AG08396 (cell line): ENCODE measurements at places on chromosomes 6 and 20.

DNA sequence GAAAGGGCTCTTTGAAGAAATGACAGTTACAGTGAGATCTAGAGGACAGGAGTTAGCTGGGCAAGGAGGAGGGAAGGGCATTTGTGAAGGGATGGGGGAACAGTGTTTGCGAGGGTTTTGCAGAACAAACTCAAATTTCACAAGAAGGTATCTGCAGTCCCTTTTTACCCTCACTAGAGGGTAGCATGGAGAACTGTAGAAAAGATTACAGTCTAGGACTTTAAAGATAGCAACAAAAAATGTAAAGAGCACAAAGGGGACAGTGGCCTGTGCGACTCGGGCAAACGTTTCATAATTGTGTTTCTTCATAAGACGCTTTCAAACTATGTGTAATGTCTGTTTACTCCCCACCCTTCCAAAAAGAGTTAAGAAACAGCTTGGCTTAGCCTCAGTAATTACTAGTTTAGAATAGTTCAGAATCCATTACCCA is 21.2 kb upstream of the ASXL1 start:
- peak; percentile 25 for DNase-seq

DNA sequence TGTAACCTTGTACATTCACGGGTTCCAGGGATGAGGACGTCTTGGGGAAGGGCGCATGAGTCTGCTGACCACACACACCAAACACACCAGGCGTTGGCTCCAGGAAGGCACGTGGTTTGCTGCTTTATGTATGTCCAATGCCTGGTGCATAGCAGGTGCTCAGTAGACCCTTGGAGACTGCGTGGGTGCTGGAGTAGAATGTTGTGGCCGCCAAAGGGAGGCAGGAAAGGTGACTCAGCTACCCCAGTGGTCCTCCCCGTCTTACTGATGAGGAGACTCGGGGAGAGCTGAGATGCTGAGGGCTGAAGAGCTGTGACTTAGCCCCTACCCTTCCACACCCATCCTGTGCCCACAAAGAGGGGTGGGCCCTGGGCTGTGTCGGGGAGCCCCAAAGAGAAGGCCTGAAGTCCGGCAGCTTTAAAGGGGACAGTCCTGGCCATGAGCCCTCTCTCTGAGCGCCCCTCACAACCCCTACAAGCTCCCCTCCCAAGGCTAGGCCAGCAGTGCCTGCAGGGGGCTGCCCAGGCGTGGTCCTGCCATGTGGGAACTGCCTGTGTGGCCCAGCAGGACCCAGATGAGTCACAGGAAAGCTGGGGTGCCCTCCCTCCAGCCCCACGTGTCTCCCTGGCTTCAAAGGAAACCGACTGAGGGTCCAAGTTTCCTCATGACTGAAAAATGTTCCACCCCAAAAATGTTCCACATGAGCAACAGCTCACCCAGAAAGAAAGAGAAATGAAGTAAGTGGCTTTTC is 28.0 kb upstream of the PTGIS start:
- no peak for DNase-seq

DNA sequence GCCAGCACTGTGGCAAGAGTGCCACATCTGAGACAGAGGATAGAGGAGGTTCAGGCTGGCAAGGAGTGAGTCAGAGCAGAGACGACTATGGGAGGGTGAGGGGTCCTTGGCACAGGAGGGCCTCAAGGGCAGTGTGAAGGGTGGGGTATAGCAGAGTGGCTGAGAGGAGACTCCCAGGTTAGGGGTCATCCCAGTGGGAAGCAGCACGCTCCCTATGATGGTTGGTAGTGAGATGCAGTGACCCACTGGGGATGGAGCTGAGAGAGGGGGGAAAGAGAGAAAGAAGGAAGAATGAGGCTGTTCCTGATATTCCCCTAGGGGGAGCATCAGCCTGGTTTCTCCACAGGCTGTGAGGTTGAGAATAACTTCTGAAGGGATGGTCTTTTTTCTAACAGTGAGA is 97.3 kb downstream of the INSM1 start:
- no peak for DNase-seq

DNA sequence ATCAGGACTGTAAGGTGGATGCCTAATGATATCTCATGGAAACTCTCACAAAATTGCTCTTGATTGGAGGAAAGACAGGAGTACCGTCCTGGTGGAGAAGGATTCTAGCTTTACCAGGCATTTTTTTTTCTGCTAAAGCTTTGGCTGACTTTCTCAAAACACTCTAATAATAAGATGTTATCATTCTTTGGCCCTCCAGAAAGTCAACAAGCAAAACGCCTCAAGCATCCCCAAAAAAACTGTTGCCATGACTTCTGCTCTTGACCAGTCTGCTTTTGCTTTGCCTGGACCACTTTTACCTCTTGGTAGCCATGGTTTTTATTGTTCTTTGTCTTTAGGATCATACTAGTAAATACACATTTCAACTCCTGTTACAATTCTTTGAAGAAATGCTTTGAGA is 55.5 kb upstream of the RUNX2 start:
- DNase-seq: no peak

DNA sequence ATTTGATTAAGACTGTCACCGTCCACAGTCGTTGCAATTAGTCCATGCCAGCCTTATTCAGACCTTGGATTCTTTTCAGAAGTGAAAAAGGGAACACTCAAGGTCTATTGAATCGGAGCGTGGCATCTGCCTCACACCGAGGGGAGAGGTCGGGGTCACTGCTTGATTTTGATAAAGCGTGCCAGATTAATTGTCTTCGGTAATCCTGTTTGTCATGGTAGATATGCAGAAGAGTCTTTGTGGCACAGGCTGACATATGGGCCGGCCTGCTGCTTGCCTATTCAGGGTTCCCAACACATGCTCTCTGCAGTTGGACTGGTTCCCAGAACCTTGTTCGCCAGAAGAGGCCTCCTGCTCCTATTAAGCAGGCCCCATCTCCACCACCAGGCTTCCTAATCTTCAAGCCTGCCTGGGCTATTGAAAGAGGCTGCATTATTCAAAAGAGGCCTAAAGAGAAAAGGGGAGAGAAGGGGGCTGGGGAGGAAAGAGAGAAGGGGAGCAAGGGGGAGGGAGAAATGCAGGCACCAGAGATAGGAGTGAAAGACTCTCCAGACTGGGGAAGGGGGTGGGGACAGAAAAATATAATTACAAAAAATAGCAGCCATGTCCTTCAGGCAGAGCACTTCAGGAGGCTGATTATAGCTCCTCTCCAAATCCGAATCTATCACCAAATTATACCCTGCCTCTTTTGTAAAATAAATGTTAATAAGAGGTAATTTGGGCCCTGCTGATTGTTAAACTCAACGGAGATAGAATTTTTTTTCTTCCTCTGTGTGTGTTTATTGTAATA is 611.3 kb downstream of the HDGFL1 start:
- DNase-seq: peak; percentile 21

GRCh38 chr6:44983467-44984365 is 344.4 kb upstream of the RUNX2 start:
- no peak for DNase-seq

DNA sequence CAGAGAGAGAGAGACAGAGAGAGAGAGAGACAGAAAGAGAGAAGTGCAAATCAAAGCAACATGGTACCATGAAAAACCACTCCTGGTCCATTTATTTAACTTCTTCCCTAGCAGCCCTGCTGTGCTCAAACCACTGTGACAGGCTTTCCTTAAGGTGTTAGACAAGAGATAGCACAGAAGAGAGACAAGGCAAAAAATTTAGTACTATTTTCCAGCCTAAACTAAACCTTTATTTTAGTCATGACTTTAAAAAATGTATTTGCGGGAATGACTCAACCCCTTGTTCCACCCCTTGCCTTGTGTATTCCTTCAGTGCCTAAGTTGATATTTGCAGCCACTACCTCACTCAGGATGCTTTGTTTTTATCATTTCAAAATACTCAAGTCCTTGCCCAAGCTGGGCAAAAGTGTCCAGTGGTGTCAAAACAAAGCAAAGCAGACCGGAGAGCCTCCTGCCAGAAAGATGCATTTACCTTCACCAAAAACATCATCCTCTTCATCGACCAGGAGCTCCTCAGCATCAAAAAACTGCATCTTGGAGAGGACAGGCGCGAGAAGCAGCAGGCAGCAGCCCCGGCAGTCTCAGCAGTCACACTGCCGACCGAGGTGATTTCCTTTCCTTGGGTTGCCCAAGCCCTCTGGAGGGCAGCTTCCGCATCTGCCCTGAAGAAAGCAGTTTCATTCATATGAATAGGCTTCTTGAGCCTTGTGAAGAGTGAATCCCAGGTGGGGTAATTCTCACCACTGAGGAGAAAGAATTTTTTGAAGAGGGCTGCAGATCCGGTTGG is at the start of gene RIPOR2:
RIPOR2 (minus strand) TSS at position 595 of the 787 bp plus-strand sequence; CDS start at position 533, 62 bp downstream.
- no peak for DNase-seq

DNA sequence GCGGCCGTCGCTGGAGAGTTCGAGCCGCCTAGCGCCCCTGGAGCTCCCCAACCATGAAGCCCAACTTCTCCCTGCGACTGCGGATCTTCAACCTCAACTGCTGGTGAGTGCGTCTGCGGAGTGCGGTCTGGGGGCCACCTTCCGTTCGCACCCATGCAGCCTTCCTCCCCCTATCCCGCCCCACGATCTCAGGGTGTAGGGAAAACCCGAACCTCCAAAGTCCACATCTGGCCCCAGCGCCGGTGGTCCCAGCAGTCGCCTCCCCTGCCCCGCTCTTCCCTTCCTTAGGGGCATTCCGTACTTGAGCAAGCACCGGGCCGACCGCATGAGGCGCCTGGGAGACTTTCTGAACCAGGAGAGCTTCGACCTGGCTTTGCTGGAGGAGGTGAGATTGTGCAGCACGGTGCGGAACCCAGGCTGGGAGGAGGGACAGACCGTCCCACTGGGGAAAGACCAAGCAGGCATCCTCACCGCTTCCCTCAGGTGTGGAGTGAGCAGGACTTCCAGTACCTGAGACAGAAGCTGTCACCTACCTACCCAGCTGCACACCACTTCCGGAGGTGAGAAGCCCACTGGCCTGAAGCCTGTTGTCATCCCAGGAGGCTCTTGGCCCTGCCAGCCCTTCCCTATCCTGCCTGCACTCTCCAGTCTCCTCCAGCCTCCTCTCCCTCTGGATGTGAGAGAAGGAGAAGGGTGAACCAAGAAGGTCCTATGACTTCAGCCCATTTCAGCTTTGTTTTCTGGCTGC is 719 bp downstream of the SMPD2 start:
- DNase-seq: peak; percentile 52
